Motor neuron (in vitro differentiated cells): ENCODE measurements at places on chromosomes 12 and 14. TPM values are rescaled to one million over a fixed set of nuclear protein-coding genes. Genes with fewer than 3 reads are reported as not detected.

Gene SSPN
- 6.4 and 7.0 TPM in 2 replicates for total RNA-seq

Gene DEGS2
- total RNA-seq = 0.92 and 1.00 TPM in 2 replicates

Gene ZC3H14
- total RNA-seq = 47.8 and 48.0 TPM in 2 replicates

Gene SLCO1B3
- total RNA-seq = not detected in 2 replicates

Gene LYZ
- total RNA-seq = 0.31 and 0.59 TPM in 2 replicates

Gene DDN
- 0.99 and 1.9 TPM in 2 replicates for total RNA-seq

Gene CLEC4D
- not detected in 2 replicates for total RNA-seq

Gene ACSS3
- total RNA-seq = 2.0 and 2.1 TPM in 2 replicates

Gene P2RX2
- total RNA-seq = not detected in 2 replicates

Gene FAM181A
- not detected in 2 replicates for total RNA-seq

Gene ACVR1B
- total RNA-seq = 38.8 and 42.3 TPM in 2 replicates

Gene GYS2
- 0.15 TPM in 1 of 2 replicates, not detected in the other for total RNA-seq

Gene PLEKHD1
- total RNA-seq = 0.31 and 0.64 TPM in 2 replicates

Gene TSPAN19
- 0.62 and 1.2 TPM in 2 replicates for total RNA-seq
